ENCODE measurements at places on chromosomes 1 and 21.

GRCh38 chr1:6969106-6969505 is 183.9 kb downstream of the CAMTA1 start:
- no peak for DNase-seq

- no peak for DNase-seq
Observed at GRCh38 chr1:230326971-230327891, 98.9 kb downstream of the PGBD5 start.

- DNase-seq, result no peak
Observed at GRCh38 chr1:201582705-201583442, 43.9 kb downstream of the NAV1 start.

DNA sequence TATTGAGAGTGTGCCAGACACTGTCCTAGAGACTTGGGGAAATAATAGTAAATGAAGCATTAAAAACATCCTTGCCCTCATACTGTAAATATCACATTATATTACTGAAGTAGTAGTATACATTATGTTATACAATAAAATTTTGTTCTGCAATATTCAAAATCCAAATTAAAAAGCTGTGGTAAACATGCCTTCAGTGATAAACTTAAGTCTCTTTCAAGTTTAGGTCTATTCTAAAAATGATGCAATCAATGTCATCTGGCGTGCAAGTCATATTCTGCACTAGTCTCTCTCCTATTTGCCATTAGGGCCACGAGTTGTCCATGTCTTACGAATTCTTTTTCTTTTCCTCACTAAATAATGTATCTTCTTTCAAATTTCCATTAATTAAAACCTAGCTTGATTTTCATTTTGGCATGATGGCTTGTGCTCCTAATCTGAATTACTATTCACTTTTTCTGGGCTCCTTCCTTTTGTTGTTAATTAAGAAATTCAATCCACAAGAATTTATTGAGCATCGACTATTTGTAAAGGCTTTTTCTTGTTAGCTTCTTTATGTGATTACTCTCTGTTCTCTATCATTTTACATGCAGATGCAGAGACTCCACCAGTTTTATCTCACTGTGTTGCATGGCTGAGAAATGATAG is 130.7 kb downstream of the COQ8A start:
- DNase-seq, result no peak

DNA sequence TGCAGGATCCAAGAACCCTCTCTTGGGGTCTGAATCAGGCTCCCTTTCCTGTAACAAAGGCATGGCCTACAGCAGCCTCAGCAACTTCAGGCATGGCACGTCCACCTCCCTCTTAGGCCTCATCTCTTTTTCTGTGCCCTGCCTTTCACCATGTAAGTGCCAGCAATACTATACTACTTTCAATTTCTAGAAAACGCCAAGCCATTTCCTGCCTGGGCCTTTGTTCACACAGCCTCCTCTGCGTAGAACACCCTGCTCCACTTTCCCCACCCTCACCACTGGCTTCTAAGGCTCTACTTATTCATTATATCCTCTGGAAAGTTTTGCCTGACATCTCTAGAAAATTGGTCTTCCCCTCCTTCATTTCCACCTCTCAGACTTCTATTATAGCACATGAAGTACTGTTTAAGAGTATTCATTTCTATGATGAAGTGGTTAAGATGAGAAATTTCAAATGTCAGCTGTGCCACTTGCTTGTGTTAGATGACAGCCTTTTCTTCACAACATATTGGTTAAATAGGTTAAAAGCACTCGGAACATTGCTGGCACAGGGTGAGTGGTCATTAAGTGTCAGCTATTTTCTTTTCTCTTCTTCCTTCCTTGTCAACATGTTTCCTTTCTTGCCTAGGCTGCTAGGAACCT is 41.6 kb upstream of the VWA5B1 start:
- DNase-seq, result no peak

GRCh38 chr1:2334883-2335534 is 56.3 kb downstream of the MORN1 start:
- DNase-seq, result no peak

GRCh38 chr1:41571041-41571440 is 86.6 kb upstream of the EDN2 start:
- DNase-seq, result no peak

DNA sequence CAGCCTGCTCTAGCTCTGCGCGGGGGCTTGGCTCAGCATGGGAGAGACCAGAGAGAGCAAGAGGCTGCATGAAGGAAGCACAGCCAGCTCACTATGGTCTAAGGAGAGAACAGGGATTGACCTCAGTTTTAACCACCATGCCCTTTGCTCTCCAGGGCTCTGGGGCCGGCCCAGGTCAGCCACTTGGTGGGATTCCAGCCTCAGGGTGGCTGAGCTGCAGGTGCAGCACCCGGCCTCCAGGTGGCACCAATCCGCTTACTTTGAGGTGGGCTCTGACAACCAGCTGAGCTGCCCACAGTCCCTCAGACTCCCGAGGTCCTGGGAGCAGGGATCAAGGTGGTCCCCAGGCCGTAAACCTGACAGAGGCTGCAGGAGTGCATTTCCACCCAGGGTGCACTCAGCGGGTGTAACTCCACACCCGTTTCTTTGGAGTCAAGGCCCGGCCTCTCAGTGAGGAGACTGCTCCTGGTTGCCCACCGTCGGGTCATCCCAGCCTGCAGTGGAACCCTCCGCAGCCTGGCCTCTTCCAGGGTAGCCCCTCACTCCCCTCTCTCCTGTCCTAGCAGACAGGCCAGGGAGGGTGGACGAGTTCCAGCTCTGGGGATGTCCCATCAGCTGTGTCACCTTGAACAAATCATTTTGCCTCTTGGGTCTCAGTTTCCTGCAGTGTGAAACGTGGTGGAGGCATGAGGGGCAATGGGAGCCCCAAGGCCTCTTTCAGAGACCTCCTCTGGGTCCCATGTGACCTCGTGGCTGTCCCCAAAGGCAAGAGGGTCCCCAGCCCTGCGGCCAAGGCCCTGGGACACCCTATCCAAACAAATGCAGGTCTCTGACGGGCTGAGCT is 607 bp upstream of the LGR6 start:
- peak; percentile 86 for DNase-seq

GRCh38 chr1:160671603-160672517 is 25.0 kb upstream of the SLAMF1 start:
- DNase-seq, result no peak

GRCh38 chr1:20431176-20431460 is 54.9 kb downstream of the CAMK2N1 start:
- no peak for DNase-seq

- no peak for DNase-seq
Observed at GRCh38 chr1:78080767-78081166, 35.0 kb downstream of the GIPC2 start.

Data from NCI-H82 (cell line).